Activated B cell treated with CpG ODN at 0.5 μM for 24 hours (primary cell): ENCODE measurements at places on chromosomes 3 and 15. TPM values are rescaled to one million over a fixed set of nuclear protein-coding genes. Genes with fewer than 3 reads are reported as not detected.

GRCh38 chr3:130687327-130687726 lies 59.3 kb downstream of the PIK3R4 start:
- no peak for DNase-seq

DNA sequence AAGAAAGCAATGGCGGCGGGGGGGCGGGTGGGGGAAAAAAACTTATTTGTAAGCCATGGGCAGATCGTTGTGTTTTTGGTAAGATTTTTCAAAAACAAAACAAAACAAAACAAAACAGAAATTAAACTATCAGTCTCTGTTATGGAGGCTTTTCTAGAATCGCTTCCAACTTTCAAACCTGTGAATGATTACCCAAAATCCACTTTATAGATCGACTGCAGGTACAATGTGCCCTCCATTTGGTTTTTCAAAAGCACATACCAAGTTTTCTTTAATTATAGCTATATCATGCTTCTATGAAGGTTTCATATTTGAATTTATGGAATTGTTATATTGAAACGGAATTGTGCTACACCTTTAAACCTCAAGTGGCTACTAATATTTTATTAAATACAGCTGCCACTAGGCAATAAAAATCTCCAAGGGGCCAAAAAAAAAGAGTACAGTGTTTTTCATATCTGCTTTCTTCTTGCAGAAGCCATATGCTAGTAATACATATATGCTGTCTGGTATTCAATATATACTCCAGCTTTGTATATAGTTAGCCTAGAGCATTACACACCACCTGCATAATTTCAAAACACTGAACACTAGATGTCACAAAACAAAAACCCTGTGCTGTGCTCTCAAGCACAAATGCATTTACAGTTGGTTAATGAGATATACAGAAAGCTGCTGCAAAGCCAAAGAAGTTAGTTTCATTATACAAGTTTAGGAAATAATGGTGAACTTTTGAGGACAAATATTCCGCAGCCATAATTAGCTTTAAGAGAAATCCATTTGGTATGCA lies 683.8 kb upstream of the NR2F2 start:
- no peak for DNase-seq

- peak; percentile 7 for DNase-seq
Measured at GRCh38 chr3:10516544-10517452, 11.4 kb upstream of the ATP2B2 start.

DNA sequence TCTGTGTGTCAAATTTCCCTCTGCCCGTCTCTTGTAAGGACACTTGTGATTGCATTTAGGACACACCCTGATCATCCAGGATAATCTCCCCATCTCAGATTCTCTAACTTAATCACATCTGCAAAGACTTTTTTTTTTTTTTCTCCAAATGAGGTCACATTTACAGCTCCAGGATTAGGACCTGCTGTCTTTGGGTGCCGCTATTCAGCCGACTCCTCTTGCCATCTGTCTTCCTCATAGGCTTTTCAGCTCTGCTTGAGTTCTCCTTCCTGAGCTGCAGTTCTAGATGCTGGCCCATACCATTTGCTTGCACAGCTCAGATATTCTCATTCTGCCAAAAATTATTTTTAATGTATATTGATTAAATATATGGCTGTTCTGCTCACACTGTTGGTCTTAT lies 94.3 kb upstream of the TLE3 start:
- no peak for DNase-seq

- no peak for DNase-seq
Measured at GRCh38 chr15:31415201-31415600, 88.6 kb downstream of the KLF13 start.

DNA sequence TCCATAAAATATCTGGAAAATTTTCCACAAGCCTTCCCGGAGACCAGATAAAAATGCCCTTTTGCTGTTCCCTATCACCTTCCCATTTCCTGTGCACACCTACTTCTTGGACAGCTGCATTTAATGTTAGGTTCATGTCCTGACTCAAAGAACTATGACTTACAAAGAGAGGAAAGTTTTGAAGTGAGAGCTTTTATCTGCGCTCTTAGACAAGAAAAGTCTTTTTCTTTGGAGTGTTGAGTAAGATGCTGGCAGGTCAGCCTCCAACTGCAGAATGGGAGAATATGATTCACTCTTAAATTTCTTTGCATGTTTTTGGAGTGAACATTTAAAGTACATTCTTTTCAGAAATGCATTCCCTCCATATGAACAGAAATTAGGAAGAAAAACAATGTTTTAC lies 147.3 kb upstream of the DPH6 start:
- DNase-seq, result no peak

- no peak for DNase-seq
Measured at GRCh38 chr3:172918165-172918564, 167.6 kb downstream of the ECT2 start.

- DNase-seq, result no peak
Measured at GRCh38 chr3:168025076-168025475, 70.6 kb downstream of the GOLIM4 start.

DNA sequence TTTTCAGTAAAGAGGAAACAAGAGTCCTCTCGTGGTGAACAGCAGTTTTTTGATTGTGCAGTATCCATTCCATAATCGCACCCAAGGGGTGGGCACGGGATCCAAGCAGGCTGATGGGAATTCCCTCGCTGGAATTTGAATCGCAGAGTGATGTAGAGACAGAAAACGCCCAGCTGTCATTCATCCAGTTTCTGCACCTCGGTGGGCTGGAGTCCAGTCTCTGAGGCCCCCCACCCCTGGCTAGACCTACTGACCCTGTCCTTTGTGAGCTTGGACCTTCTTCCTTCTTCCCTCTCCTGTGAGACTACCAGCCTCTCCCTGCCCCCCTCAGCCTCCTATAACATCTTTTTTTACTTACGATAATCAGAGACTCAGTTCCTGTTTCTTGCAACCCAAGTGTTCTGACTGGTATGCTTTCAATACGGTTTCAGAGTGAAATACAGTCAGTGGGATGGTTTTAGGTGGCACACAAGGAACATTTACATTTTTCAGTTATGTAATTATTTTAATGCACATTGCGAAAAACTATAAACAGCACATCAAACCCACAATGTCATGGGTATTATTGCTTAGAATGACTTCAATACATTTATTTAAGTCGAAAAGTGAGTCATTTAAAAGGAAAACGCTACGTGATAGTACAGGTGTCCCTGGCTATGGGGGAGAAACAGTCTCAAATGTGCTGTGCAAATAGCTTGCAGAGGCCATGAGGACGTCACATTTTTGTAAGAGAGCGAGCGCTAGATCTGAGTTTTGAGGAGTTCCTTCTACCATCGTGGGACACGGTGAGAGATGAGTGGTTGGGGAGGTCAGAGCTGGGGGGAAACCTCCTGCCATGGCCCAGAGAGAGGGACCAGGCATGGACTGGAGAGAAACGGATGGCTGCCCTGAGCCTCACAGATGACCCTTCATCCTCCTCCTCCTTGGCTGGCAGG lies 37.5 kb upstream of the CHST2 start:
- no peak for DNase-seq

GRCh38 chr3:184765047-184765729 lies 46.8 kb upstream of the VPS8 start:
- no peak for DNase-seq

- no peak for DNase-seq
Measured at GRCh38 chr15:100775581-100776185, 103.9 kb upstream of the ALDH1A3 start.

GRCh38 chr3:8739757-8740504 lies 6.3 kb downstream of the CAV3 start:
- DNase-seq, result no peak

DNA sequence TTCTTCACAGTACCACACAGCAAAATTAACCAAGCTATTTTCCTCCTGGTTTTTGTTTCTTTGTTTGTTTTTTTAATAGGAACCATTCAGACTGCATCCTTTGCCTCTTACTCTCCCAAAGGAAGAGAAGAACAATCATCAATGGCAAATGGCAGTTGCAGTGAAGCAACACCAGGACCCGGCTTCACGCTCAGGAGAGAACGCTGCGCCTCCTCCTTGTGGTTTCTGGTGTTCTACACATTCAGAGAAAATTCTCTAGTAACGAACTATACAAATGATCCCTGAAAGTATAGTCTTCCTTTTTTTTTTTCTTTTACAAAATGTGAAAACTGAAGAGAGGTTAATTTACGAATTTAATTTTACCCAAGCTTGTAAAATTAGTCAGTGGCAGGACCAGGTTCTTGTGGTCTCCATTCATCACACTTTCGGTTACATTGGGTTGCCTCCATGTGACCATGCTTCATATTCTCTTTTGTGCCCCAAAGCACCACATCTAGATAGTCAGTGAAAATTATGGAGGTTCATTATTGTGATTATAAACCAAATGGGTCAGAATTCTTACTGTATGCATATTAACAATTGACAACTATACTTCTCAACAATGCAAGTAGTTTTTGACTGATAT lies 10.6 kb upstream of the MINDY2 start:
- DNase-seq, result no peak

GRCh38 chr3:129520960-129521359 lies 7.5 kb upstream of the RHO start:
- no peak for DNase-seq

GRCh38 chr3:65597226-65597951 lies 441.3 kb downstream of the MAGI1 start:
- DNase-seq, result no peak

DNA sequence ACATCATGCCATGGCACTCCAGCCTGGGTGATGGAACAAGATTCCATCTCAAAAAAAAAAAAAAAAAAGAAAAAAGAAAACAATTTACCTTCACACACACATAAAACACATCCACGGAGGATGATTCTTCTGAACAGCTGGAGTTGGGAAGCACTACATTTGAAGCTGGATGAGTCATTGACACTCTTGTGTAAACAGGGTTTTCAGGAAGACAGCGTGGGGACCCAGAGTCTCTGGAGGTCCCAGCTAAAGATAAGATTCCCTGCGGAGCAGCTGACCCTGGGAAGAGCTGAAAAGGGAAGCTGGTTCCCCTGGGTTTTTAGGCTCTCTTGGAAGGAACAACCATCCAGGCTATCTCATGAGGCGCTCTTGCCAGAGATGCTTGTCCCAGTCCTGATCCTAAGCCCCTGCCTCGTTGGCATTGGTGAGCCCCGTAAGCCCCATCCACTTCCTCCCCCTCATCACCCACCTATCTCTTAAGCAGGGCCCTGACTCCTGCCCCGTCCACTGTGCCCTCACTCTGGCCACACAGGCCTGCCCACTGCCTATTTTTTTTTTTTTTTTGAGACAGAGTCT lies 32.0 kb upstream of the FURIN start:
- DNase-seq, result no peak

DNA sequence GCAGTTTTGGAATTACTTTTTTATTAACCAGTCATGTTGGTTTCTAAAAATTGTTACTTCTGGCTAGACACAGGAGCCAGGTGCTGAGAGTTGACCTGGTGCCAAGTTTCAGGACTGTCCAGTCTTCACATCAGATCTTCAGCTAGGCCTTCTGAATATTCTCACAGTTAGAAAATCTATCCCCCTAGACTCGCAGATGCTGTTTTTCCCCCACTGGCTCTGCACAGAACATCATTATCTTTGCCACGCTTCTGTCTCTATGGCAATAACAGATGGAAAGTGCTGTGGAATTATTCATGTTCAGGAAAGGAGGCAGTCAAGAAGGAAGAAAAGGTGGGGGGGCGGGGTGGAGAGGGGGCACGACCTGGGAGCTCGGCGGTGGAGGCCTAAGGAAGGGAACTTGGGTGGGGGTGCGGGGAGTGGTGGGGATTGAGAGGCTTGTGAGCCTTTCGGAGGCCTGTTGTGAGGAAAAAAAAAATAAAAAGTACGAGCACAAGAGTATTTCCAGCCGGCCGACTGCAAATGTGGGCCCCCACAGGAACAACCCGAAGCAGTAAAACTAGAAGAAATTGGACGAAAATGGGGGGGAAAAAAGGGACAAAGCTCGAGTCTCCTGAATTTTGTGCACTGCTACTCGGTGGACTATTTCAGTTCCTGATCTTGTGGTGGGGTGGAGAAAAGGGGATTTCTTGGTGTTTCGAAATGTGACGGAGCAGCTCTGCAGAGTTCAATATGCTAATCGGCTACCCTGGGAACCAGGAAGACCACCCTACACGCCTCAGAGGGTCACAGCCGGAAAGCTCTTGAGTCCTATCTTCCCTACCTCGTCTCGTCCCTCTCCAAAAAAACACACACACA lies 1.5 kb upstream of the SKIL start:
- no peak for DNase-seq

DNA sequence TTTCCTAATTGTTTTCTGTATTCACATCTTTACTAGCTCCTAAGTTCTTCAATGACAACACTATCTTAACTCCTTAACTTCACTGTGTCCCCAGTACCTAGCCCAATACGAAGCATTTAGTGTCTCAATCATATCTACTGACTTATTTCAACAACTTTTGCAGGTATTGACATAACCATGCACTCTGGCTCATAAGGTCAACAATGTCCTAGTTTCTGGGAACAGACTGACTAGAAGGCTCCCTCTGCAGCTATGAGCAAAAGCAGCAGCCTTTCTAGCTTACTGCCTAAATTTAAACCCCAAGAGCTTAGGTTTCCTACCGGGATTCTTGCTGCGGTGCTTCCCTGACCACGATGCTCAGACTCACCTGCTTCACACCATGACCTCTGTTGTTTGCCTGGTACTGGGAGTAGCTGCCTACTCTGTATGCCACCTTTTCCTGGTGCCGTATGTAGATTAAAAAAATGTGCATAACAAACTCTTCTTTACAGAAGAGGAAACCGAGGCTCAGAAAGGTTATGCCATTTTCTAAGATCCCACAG lies 767.7 kb downstream of the TUSC7 start:
- no peak for DNase-seq

- DNase-seq, result no peak
Measured at GRCh38 chr3:157938154-157938779, 168.0 kb downstream of the SHOX2 start.

- no peak for DNase-seq
Measured at GRCh38 chr3:146542179-146542578, 2.2 kb downstream of the PLSCR1 start.

DNA sequence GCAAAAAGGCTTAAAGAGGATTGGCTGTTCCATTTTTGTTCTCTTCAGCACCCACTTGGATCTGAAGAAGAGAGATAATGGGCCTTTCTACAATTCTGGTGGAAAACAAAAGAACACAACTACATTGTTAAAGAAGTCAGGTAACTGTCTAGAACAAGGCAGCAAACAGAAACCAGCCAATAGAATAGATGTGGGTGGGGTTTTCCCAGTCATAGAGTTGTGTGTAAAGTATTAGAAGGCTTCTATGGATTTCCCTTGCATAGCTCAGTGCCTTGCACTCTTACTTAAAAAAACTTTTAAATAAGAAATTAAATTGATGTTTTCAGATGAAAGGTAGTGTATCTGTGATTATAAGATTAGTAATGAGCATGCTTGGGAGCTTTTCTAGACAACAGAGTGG lies 462.7 kb upstream of the ATP11B start:
- no peak for DNase-seq

GRCh38 chr15:81301815-81302399 lies 22.0 kb downstream of the STARD5 start:
- peak; percentile 56 for DNase-seq

- DNase-seq, result no peak
Measured at GRCh38 chr15:89408372-89409183, 74.0 kb upstream of the POLG start.

- no peak for DNase-seq
Measured at GRCh38 chr15:51866161-51866560, 36.7 kb downstream of the TMOD3 start.

SLC51A gene
- total RNA-seq, result not detected in 2 replicates

CCR8 gene
- not detected in 2 replicates for total RNA-seq

NPAP1 gene
- total RNA-seq, result not detected in 2 replicates

ATRIP gene
- total RNA-seq, result 10.5 and 14.6 TPM in 2 replicates

ACP3 gene
- total RNA-seq, result 0.84 and 0.95 TPM in 2 replicates

FMN1 gene
- 0.69 and 0.80 TPM in 2 replicates for total RNA-seq

NOX5 gene
- 0.05 and 0.09 TPM in 2 replicates for total RNA-seq

MYZAP gene
- total RNA-seq, result 0.88 and 1.00 TPM in 2 replicates

STRIT1 gene
- total RNA-seq, result not detected in 2 replicates

ALG1L2 gene
- total RNA-seq, result 3.5 and 4.6 TPM in 2 replicates

SKOR1 gene
- total RNA-seq, result 0.53 and 0.64 TPM in 2 replicates

PATL2 gene
- 19.8 and 27.2 TPM in 2 replicates for total RNA-seq

HYAL2 gene
- 4.2 and 4.4 TPM in 2 replicates for total RNA-seq

CTXN2 gene
- total RNA-seq, result not detected in 2 replicates
